ENCODE measurements at places on chromosomes 5 and 9.

- no peak for DNase-seq
These were observed 53.2 kb upstream of the SMIM32 start for GRCh38 chr5:136246122-136246521.

DNA sequence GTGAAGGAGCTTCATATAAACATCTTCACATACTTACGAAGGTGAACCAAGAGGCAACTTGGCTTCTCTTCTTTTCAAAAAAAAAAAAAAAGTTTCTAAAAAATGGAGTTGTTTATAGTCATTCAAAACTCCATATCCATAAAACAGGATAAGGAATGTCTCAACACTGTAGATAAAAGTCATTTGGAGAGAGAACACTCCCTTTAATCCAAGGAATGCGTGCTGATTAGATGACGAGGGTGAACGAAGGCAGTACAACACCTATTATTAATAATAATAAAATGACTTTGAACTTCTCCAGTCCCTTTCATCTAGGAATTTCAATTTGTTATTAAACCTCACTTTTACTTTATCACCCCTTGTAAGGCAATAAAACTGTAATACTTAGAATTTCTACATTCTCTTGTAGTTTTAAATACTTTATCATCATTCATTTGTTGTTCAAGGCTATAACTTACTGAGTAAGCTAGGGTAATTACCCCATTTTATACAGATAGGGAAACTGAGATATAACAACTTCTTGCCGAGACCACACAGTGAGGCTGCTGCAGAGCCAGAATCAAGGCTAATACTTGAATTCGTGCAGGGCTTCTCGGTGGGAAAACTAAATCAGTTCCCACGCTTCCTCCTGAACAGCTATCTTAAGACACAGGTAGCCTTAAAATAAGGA, 377.1 kb downstream of the EFNA5 start:
- no peak for DNase-seq

DNA sequence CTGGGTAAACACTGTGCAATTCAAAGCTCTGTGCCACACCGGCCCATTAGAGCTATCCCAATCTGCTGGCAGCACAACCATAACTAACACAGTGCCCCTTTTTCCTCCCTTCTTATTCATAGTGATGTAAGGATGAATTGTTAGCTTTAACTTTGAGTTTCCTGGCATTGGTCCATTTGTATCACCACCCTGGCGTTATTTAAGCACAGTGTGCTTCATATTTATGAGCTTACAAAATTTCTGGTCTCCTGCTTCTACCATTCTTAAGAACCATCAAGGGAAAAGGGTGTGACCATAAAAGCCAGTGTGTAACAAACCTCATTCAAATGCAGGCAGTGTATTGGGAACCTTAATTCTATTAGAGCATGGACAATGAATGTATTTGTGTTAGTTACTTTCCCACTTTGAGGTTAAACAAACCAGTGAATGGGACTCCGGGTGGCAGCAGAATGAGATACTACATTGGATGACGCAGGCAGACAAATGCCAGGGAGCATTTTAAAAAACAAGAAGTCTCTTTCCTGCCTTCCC, 222.6 kb downstream of the TMEM161B start:
- DNase-seq: no peak

DNA sequence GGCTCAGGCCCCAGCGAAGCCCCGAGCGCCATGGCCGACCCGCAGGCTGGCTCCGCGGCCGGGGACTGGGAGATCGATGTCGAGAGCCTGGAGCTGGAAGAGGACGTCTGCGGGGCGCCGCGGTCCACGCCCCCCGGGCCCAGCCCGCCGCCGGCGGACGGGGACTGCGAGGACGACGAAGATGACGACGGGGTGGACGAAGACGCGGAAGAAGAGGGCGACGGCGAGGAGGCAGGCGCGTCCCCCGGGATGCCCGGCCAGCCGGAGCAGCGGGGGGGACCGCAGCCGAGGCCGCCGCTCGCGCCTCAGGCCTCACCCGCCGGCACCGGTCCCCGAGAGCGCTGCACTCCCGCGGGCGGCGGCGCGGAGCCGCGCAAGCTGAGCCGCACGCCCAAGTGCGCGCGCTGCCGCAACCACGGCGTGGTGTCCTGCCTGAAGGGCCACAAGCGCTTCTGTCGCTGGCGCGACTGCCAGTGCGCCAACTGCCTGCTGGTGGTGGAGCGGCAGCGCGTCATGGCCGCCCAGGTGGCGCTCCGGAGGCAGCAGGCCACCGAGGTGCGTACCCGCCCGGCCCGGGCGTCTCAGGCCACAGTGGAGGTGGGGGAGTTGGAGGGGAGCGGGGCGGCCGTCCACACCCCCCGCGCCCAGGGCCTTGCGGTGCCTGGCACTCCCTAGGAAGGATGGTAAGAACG, 1.6 kb downstream of the DMRT2 start:
- DNase-seq: peak; percentile 81

DNA sequence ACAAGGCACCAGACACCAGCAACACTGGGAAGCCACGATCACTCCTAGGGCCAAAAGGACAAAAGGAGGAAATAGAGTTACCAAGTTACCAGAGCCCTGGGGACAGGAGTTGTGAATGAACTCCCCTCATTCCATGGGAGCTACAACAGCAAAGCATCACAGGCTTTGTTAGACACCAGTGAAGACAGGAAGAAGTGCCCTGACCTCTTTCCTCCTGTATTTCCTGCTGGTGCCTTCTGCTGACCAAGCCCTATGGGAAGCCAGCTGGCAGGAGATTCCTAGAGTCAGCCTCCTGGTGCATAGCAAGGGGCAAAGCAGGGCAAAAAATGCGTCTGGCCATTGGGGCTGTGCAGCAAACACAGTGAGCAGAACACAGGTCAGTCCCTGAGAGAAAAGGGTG, 374.7 kb downstream of the ZSWIM6 start:
- DNase-seq: no peak

- no peak for DNase-seq
These were observed 17.6 kb upstream of the RECK start for GRCh38 chr9:36018891-36019720.

DNA sequence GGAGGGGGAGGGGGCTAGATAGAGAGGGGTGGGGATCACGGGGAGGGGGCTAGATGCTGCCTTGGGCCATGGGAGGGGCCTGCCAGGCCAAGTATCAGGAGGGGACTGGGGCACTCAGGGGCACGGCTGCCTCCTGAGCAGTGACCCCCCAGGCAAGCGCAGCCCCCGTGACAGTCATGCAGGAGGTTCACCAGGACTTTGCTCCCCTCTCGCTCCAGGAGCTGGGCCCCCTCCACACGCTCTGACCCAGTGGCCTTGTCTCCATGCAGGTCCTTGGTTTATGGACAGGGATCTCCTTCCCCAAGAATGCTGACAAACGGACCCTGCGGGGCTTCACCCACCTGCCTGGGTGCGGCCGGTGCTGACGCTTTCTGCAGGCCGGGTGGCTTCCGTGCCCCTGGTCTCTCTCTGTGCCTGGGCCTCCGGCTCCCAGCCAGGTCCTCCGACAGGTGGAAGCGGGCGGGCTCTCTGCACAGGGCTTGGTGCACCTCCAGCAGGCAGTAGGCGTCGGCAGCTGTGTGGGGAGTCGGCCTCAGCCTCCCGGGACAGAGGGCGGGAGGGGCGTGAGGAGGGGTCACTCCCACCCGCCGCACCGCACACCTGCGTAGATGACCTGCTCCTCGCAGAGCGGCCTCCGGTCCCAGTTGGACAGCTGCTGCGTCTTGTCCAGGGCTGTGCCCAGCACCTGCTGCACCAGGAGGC, 46.8 kb upstream of the NRARP start:
- no peak for DNase-seq

DNA sequence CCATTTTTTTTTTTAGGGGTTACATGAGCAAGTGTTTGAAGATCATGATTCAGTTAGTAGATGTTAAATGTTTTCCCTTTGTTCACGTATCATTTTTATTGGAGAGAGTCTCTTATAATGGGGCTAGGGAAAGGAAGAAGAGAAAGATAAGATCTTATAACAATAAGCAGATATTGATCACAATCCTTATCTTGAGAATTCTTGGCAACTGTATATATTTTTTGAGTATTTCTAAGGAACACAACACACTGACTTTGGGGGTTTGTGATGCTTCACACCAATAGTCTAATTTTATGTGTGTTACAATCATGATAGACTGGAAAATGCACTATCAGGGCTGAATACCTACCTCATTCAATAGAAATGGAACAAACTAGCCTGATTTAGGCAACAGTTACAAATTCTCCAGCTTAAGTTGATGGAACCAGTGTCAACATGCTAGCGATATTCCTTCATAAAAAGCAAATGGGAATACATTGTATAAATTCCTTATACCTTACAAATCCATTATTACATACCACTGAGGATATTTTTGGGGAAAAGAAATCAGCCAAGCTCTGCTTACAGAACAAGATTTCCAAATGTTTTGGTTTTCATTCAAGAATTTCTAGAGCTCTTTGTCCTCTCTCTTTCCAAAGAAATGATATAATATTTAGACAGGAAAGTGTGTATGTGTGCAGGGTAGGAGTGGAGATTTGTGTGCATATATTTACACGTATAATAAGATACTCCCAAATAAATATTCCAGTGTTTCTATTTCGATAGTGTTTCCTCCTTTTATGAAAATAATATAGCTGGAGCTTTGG, 41.5 kb downstream of the SVEP1 start:
- no peak for DNase-seq

- no peak for DNase-seq
These were observed 10.3 kb upstream of the LAMC3 start for GRCh38 chr9:130998597-130999244.

- no peak for DNase-seq
These were observed 316.2 kb downstream of the BRINP1 start for GRCh38 chr9:119053070-119053469.

DNA sequence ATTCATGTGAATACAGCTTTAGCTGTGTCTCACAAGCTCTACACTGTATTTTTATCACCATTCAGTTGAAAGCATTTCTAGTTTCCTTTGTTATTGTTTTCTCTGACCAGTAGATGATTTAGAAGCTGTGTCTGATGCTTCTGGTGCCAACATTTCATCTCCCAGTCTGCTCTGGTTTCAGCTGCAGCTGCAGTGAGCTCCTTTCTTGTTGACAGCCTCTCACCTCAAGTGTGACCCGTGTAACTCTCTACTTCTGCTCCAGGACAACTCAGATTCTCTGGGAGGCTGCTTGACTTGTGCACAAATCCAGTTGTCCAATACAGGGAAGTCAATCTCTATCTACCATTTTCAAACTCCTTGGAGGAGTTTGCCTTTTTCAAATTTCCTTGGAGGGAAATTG, 504.8 kb downstream of the DIRAS2 start:
- no peak for DNase-seq

DNA sequence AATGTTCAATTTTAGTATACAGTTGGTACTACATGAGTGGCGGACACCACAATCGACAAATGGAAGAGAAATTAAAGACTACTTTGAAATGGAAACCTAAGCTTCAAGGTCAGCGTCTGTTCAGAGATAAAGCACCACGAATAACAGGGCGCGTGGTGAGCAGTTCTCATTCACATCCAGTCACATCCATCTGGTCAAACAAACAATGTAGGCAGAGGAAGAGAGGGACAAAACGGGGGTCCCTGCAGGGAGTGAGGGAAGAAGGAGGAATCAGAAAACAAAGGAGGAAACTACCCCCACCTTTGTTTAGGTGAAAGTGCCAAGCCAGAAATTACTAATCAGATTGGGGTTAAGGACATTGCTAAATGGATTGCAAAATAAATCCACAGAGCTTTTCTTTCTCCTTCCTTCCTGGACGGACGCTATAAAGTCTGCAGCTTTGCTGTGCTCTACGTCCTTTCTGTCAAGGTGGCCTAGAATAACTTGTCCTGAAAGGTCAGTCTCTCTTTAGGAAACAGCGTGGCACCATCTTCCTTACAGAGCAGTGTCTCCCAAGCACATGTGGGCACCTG, 138.6 kb downstream of the ENTREP1 start:
- no peak for DNase-seq

DNA sequence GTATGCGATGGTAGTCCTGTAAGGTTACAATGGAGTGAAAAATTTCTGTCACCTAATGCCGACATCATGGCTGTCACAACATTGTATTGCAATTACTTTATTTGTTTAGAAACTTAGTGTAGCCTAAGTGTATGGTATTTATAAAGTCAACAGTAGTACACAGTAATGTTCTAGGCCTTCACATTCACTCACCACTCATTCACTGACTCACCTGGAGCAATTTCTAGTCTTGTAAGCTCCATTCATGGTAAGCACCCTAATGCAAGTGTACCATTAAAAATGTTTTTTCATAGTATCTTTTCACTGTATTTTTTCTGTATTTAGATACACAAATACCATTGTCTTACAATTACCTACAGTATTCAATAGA, 58.5 kb downstream of the ATP10B start:
- no peak for DNase-seq

DNA sequence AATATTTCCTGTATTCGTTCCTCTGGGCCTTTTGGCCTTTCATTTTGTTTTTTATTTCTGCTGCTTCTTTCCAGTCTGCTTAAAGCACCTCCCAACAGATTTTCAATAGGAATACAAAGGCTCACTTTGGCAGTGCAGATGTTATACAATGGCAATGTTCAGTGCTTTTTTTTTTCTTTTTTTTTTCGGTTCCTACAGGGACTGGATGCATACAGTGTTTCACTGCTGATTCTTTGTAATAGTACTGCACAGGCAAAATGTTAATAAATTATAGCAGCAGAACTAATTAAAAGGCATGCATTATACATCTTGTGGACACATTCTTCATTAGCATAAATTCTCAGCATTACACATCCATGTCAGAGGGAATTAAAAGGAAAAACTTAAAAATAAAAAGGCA, 356.6 kb upstream of the C9orf72 start:
- no peak for DNase-seq

DNA sequence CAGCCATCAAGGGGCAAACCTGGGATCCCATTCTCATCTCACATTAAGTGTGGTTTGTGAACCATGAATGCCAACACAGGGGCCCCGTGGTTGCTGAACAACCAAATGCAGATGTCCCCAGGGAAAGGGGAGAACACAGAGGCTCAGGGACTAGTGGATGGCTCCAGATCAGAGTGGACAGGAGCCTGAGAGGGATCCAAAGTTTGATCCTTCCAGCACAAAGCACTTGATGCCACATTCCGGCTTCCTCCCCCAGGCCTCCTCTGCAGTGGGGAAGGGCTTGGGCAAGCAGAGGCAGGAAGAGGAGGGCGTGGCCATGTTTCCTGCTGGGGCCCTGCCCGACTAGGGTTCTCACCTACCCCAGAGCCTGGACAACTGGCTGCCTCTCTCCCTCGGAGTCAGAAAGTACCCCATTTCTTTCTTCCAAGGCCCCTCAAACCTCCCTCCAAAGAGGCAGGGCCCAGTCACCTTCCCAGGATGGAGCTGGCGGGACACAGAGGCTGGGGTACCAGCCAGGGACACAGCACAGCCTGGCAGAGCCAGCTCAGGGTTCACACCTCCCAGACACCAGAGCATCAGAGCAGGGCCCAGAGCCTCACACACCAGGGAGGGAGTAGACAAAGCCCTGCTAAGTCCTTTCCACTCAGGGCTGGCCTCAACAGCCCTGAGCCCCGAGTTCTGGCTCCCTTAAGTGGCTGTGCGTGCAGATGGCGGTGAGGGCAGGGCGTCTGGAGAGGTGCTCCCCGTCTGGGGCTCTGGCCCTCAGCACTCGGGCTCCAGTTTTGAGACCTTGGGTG, 4.3 kb upstream of the RNF44 start:
- no peak for DNase-seq

DNA sequence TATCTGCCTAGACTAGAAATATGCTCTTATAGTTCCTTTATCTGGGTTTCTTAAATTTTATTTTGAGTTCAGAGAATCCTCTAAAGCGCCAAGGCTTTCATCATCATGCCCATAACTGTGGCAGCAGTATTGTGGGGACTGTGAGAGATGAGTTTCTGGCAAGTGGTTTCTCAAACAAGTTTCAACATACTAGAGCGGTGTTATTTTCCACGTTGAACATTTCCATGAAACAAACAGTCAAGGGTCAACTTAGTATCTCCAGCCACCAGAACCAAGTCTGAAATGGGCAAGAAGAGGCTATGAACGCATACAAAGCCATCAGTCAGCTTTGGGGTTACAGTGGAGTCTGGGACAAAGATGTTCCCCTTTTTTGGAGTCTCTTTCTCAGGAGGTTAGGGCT, 40.3 kb downstream of the SERINC5 start:
- no peak for DNase-seq

All from NCI-H1930 (cell line).